ENCODE measurements at places on chromosomes 13 and 19.

- DNase-seq, result no peak
Measured at GRCh38 chr13:70960841-70961443, 852.7 kb upstream of the KLHL1 start.

GRCh38 chr13:99022941-99023340, 45.1 kb upstream of the DOCK9 start:
- DNase-seq, result no peak

DNA sequence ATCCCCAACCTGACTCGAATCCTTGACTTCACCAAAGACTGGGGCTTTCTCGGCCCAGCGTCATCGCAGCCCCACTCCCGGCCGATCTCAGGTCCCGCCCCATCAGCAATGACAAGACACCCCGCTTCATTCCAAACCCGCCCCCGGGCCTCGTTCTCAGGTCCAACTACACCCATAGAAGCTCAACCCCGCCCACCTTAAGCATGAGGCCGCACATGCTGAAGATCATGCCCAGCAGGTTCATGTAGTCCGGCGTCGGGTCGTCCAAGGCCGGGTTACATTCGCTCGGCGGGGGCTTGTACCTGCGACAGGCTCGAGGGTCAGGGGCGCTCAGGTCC, 2.3 kb downstream of the WDR83 start:
- DNase-seq, result peak; percentile 71

DNA sequence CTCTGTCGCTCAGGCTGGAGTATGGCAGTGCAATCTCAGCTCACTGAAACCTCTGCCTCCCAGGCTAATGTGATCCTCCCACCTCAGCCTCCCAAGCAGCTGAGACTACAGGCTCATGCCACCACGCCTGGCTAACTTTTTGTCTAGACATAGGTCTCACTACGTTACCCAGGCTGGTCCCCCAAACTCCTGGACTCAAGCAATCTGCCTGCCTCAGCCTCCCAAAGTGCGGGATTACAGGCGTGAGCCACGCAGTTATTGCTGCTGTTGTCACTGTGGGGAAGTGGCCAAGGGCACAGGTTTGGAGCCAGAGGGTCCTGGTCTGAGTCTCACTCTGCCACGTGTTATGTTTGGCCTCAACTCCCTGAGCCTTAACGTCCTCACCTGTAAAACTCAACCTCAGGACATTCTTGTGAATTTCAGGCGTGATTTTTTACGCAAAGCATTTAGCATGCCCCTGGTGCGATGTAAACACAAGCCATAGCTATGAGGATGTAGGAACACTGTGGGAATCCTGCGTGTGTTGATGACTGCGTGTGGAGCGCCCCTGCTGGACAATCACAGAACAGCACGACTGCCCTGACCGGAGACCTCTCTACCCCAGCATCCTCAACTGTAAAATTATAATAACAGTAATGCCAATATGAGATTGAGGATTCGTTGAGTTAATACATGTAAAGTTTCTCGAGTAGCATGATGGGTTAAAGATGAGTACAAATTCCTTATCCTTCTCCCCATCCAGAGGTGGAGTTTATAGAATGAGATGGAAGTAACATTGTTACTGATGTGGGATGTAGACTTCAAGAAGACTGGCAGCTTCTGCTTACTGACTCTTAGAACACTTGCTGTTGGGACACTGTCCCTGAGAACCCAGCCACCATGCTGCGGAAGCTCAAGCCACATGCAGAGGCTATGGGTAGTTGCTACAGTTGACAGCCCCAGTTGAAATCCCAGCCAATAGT, 41.8 kb upstream of the PNMA8B start:
- no peak for DNase-seq

DNA sequence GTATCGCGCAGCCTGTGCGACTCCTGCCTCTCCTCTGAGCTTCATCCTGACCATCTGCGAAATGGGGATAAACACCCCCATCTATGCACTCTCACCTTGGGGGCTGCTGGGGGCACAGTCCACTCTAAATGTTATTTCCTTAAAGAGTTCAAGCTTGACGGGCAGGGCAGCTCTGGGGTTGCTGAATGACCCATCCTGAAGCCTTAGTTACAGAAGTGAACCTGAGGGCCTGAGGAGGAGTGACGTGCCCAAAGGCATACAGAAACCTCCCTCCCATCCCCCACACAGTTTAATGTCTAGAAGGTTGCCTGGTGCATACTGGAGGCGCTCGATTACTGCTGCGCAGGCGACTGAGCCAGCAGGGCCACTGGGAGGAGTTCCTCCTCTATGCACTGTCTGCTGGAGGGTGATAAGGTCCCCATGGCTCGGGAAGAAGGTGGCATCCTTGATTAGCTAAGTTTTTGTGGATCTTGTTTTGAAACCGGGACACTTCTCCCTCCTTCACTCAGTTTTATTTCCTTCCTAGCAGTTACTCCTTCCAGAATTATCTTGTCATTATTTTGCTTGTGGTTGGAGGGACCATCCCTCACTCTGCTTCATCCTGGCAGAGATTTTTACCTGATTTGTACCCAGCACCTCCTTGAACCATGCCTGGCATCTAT, 572 bp upstream of the FKBP8 start:
- DNase-seq, result peak; percentile 47

GRCh38 chr13:21898459-21898858, 227.6 kb downstream of the FGF9 start:
- DNase-seq, result no peak

DNA sequence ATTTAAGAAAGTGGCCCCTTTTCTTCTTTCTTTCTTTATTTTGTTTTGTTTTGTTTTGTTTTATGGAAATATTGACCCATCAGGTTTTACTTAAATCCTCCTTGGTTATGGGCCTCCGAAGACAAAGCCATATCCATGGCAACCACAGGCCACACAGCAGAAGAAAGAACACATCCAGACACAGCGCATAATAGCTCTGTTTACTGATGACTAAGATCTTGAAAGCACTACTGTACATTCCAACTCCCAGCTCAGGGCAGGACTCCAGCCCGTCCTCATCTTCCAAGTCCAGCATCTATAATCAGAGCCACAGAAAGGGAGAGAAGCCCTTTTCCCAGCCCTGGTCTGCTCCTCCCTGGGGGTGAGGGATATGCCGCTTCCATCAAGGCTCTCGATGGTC, 84.3 kb downstream of the NUFIP1 start:
- no peak for DNase-seq

GRCh38 chr19:49428547-49429451, 3.6 kb downstream of the GFY start:
- no peak for DNase-seq
